ENCODE measurements at places on chromosomes 13 and 19. TPM values are rescaled to one million over a fixed set of nuclear protein-coding genes. Genes with fewer than 3 reads are reported as not detected.

The RSPH6A gene
- total RNA-seq = 0.38 TPM

The MBD3L2 gene
- not detected for total RNA-seq

The NLRP7 gene
- not detected for total RNA-seq

The ZNF426 gene
- total RNA-seq = 10.9 TPM

The RGCC gene
- total RNA-seq = 113 TPM

The SIGLEC9 gene
- 0.52 TPM for total RNA-seq

The IFNL1 gene
- not detected for total RNA-seq

The BRCA2 gene
- total RNA-seq = 24.7 TPM

The RASL11A gene
- 2.8 TPM for total RNA-seq

All from activated CD4-positive, alpha-beta T cell treated with anti-CD3 and anti-CD28 coated beads, Interleukin-2, amount 10 ng/mL, durations not matched to agents 24 days and 14 days (primary cell).